Psoas muscle (tissue), 8 donors: ENCODE measurements at places on chromosomes 2 and 18. TPM values are rescaled to one million over a fixed set of nuclear protein-coding genes. Genes with fewer than 3 reads are reported as not detected.

ZC3H15 gene
- total RNA-seq, result 31.1 TPM

DNAJC5G gene
- not detected for total RNA-seq

ALK gene
- 0.08 TPM for total RNA-seq

ST6GAL2 gene
- total RNA-seq, result 0.17 TPM

FRZB gene
- total RNA-seq, result 2.4 TPM

SRSF7 gene
- total RNA-seq, result 78.2 TPM

SLC4A5 gene
- 2.7 TPM for total RNA-seq

ADCY3 gene
- 12.1 TPM for total RNA-seq

UGT1A4 gene
- total RNA-seq, result not detected

DNA sequence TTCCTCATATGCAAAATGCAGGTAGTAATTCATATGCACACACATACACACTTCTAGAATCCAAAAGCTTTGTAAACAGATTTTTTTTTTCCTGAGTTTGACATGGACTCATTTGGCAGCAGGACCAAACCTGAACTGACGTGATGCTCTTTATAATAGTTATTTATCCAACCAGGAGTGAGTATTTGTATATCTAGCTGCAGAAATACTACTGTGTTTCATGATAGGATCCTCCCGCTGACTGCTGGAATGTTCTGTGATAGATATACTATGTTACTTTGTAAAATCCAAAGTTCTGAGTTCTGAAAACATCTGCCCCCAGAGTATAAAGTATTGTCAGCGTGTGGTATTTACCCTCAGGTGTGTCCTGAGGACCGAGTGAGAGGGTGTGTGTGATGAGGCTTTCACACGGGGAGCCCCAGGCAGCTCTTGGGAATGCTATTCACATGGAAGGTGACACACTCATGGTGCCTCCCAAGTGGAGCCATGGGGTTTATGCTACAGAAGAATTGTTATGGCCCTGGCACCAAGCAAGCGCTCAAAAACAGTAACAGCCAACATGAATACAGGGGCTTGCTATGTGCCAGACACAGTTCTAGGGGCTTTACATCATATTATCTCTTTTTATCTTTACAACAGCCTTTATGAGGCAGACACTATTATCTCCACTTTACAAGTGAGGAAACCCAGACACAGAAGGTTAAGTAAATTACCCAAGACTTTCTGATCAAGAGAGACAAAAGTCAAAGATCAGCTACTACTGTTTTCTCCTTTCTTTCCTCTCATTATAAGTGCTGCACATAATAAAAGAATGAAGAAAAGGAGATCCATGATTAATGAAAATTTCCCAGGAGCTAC lies 16.7 kb upstream of the TXNDC2 start:
- DNase-seq, result no peak

DNA sequence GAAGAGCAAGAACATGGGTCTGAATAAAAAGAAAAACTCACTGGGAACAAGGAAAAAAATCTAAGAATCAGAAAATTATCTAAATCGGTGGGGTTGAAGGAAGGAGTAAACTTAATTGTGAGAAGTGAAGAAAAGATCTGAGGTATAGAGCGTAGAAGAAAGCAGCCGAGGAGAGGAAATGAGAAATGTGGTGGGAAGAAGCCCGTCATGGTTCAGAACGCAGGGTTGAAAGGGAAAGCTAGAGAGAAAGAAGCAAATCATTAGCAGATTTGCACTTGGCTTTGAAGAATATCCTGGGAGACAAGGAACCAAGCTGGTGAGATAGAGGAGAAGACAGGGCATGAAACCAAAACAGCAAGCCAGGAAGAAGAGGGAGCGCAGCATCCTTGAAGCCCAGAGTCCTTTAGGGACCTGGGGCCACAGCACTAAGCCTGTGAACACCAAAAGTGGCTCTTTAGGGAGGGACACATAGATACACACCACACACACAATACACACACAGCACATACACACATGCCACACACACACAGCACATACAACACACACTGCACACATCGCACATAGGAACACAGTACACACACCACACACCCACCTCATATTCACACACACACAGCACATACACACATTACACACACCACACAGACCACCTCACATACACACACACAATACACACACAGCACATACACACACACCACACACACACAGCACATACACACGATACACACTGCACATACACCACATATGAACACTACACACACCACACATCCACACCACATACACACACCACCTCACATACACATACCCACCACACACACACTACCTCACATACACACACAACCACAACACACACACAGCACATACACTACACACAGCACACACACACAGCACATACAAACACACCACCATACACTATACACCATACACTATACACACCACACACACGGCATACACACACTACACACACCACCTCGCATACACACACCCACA lies 274.6 kb downstream of the ETAA1 start:
- no peak for DNase-seq

- DNase-seq, result no peak
These were observed 110.0 kb downstream of the MBP start for GRCh38 chr18:77022556-77022955.

- no peak for DNase-seq
These were observed 42.3 kb downstream of the ACOXL start for GRCh38 chr2:110774701-110775100.

- DNase-seq, result peak; percentile 60
These were observed 205 bp downstream of the TET3 start for GRCh38 chr2:73984922-73985307.

- no peak for DNase-seq
These were observed 120.3 kb downstream of the PLA2R1 start for GRCh38 chr2:159942146-159942545.

DNA sequence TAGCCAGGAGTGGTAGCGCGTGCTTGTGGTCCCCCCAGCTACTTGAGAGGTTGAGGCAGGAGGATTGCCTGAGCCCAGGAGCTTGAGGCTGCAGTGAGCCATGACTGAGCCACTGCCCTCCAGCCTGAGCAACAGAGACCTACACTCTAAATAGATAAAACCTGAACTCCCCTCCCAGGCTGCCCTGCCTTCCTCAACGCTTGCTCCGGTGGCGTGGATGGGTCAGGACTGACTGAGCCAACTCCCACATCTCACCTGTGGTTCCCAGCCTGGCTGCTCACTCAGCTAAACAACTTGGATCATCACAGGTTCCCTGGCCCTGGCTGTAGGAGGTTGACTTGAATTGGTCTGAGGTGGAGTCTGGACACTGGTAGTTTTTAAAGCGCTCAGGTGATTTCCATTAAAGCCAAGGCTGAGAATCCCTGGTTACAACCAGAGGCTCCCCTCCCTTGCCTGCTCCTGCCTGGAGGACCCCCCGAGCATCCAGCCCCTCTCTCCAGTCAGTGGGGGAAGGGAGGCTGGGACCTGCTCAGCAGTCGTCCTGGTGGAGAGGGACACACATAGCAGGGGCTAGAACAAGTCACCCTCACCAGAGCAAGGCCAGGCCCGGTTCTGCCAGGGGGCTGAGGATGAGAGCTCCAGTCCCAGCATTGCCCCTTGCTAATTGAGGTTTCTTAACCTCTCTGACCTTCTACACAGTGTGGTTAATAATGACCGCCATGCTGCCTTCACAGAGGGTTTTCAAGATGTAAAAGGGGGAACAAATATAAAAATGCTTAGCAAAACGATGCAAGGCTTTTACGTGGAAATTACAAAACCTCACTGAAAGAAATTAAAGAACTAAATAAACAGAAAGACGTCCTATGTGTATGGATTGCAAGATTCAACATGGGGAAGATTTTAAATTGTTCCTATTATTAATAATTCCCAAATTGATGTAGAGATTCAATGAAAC lies 46.9 kb upstream of the TAF1B start:
- DNase-seq, result no peak

- no peak for DNase-seq
These were observed 143.4 kb downstream of the CYRIA start for GRCh38 chr2:16522031-16522831.

GRCh38 chr2:200732866-200733265 lies 78.8 kb upstream of the BZW1 start:
- DNase-seq, result no peak

GRCh38 chr2:227642656-227643055 lies 23.9 kb upstream of the SCYGR5 start:
- no peak for DNase-seq

- no peak for DNase-seq
These were observed 951.7 kb upstream of the CNTNAP5 start for GRCh38 chr2:123073371-123073770.

DNA sequence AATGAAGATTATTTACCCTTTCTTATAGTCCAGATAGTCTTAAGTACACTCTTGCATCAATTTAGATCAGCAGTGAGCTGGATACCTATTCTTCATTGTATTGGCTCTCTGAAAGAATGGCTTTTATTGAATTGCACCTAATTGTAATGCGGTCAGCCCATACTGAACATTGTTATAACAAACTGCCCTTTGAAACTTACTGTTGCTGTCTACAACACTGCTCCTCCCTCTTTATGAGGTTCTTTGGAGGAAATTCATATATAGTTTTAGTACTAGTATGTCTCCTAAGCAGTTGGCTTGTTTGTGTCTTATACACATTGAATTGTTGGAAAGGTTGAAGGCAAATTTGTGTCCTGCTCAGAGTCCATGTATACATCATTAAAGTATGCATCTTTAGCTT lies 66.5 kb upstream of the UGP2 start:
- DNase-seq, result no peak

DNA sequence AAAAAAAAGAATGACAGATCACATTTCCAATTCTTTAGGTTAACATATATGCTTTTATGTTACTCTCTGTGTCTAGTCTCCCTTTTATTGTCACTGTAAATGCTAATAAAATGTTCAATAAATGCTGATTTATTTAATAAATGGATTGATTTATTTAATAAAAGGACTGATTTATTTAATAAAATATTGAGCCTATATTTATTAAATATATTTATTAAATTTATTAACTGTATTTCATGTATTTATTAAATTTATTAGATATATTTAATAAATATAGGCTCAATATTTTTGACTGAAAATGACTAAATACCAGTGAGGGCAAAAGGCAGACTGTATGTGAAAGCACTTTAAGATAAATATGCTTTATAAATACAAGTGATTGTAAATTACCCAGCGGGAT lies 142.6 kb downstream of the SH3BP4 start:
- DNase-seq, result no peak

- DNase-seq, result no peak
These were observed 195.7 kb downstream of the CDH20 start for GRCh38 chr18:61528961-61529360.

- peak; percentile 61 for DNase-seq
These were observed 23.0 kb upstream of the SMAD2 start for GRCh38 chr18:47953471-47953931.

- no peak for DNase-seq
These were observed 17.2 kb upstream of the ITGAV start for GRCh38 chr2:186572705-186573104.

DNA sequence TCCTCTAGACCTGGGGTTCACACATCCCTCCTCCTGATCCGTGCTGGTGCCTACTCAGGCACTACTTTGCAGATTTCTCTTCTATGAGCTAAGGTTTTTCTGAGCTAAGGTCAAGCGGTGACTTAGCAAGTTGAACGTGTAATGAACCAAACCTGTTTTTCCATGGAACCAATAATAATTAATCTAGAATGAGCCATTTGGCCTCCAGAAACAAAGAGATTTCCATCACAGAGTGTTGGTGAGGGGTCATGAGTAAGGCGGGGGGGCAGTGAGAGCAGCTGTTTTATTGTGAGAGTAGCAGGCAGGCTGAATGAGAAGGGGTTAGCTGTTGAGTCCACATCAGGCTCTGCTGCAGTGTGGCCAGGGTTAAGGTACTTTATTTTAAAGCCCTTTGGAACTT lies 112.0 kb upstream of the FOSL2 start:
- DNase-seq, result no peak

DNA sequence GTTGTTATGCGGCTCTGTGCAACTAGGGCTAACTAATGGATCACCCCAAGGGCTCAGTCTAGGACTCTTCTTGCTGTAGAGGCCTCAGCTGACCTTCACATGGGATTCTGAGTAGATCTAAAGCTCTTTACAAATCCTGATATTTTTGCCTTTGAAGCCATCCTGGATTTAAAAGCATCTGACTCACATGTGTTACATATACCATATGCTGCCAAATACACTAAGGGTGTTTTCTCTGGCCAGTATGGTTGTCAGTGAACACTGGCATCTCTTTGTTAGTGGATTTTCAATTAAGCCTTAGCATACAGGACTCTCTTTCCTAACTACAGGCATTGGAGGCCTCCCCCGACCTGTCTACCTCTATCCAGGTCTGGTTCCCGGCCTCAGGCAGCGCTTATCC lies 992.8 kb upstream of the FANCL start:
- no peak for DNase-seq

- no peak for DNase-seq
These were observed 3.5 kb downstream of the RND3 start for GRCh38 chr2:150484006-150484405.

- no peak for DNase-seq
These were observed 26.2 kb upstream of the XDH start for GRCh38 chr2:31440764-31441163.

DNA sequence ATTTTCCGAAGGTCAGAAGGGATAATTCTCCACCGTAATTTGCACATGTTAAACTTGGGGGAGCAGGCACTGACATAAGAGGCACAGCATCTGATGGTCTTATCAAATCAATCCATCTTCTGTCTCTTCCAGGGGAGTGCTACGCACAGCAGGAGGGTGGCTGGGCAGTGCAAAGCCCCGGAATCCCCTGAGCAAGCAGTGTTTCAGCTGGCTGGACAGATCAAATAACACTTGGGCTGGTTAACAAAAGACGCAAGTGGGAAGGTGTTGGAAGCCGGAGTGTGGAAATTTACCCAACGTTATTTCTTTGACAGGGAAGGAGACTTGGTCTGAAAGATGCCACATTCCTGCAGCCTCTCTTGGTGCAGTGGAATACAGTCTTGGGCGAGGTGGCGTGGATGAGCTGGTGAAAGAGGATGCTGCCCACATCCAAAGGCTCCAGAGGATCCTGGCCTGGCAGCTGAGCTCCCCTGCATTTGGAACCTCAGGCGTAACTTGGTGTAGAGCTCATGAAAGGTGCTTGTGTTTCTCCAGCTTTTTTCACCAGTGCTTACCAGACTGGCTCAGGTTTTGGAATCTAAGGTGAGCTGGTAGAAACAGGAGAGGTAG lies 103.0 kb downstream of the MAPK4 start:
- DNase-seq, result no peak

DNA sequence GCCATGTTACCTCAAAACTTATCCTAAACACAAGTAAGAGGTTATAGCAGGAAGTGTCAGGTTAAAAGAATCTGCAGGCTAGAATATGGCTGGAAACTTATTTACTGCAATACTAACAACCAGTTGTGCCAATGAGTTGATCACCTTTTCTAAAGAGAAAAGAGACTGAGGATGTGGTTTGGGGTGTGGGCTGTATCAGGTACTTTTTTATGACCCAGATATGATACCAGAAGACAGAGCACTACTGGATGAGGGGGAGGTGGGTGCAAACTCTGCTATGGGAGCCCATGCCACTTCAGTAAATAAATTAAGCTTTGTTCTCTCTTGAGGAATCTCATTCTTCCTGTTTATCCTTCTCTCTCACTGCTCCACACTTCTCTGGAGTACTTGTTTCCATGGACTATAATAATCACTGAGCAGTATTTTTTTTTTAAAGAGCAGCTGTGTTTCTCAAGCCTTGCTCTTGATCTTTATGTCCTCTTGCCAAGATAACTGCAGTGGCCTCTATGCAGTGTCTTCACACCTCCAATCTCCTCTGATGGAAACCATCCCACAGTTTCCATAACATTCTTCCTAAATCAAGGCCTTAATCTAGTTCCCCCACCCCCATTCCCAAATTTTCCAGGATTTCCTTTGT lies 51.2 kb upstream of the NOSTRIN start:
- DNase-seq, result no peak

GRCh38 chr2:229715895-229716507 lies 1.6 kb upstream of the DNER start:
- no peak for DNase-seq
